Inflammatory macrophage treated with lipopolysaccharide for 4 hours (primary cell): ENCODE measurements at places on chromosomes 11 and 22.

- peak; percentile 49 for DNase-seq
These were observed 175.7 kb downstream of the TMEM135 start for GRCh38 chr11:87213444-87213843.

- DNase-seq, result peak; percentile 64
These were observed 13.0 kb upstream of the UPK3A start for GRCh38 chr22:45271667-45272201.

GRCh38 chr22:39688186-39688785, 117.7 kb downstream of the CACNA1I start:
- DNase-seq, result no peak

GRCh38 chr11:36016263-36016662, 72.4 kb downstream of the LDLRAD3 start:
- DNase-seq, result no peak

GRCh38 chr22:17641269-17641668, 2.7 kb downstream of the BCL2L13 start:
- peak; percentile 72 for DNase-seq

- DNase-seq, result no peak
These were observed 70.2 kb upstream of the NAV2 start for GRCh38 chr11:19642185-19643158.

GRCh38 chr11:60951904-60952741, at the start of gene SLC15A3:
TSS of gene SLC15A3 (minus strand) at chr11:60952176. CDS start at chr11:60951551, 625 bp downstream.
- DNase-seq, result peak; percentile 99

GRCh38 chr22:25976356-25976755, 192.9 kb upstream of the SEZ6L start:
- no peak for DNase-seq

DNA sequence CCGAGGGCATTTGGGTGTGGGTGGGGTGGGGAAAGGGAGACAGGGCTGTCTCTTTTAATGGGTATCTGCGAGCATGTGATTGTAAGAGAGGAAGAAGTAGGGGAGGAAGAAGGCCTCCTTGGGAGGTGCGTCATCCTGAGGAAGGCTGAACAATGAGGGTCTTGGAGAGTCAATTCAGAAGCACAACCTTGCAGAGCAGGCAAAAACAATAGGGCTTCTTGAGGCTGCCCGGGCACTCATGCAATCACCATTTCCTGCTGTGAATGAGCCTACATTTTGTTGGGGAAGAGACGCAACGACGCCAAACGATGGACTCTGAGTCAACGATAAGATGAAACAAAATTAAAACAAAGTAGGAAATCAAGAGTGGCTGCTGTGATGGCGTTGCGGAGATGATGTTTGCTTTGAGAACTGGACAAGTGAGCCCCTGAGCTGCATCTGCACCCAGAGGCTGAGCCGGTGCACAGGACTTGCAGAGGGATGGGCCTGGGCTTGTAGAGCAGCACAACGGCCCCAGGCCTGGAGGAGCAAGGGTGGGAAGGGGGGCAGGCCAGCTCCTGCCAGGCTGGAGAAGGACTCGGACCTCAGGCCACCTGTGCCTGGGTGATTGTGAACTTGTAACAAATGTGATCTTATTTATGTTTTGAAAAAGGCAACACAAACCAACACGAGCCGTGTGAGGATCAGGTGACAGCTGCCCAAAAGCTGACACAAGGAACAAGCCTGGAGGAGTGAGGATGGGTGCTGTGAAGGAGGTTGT, 92.3 kb upstream of the B3GAT1 start:
- no peak for DNase-seq

GRCh38 chr11:57303990-57304579, 20.7 kb downstream of the TNKS1BP1 start:
- no peak for DNase-seq

DNA sequence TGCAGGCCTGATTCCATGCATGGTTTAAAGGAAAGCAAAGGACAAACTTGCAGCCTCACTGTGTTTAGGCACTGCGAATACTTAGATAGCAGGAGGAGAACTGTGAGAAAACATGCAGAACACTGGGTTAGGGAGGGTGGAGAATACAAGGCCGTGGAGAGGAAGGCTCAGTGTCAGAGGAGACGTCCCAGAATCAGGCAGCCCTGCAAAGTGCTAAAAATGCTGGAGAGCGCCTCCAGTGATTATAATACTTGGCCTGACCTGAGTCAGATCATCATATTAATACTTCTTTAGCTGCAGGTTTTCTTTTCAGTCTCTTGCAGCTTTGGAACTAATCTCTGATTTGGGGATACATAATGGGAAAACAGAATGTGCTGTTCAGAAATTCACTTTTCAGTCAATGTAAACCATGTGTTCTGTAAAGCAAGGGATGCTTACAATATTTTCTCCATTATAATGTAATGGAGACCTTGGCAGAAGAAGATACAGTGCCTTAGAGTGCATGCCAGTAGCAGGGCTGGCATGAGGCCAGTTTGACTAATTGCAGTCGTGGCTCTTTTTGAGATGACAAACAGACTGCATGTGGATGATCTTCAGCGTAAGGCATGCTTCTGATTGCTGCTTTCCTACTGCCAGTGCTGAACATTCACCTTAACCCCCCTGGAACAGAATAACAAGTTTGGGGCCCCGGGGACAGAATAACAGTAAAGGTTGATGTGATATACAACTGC, 16.8 kb downstream of the EXT2 start:
- no peak for DNase-seq

- DNase-seq, result no peak
These were observed 117.6 kb downstream of the DSCAML1 start for GRCh38 chr11:117679461-117679860.

DNA sequence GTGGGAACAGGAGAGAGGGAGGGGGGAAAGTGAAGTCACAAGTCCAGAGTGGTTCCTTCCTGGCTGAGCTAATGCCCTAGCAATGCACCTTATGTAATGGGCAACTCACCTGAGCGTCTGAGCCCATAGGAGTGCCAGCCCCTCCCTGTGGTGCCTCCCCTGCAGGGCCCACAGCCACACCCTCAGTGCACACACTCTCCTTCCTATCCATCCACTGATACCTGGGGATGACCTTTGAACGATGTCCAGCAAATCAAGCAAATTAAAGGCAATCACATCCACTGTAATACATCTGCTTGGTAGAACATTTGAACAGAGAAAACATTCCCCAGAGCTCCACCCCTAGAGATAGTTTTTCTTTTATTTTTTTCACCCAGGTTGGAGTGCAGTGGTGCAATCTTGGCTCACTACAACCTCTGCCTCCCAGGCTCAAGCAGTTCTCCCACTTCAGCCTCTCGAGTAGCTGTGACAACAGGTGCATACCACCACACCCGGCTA, 19.6 kb upstream of the MICAL2 start:
- DNase-seq, result no peak

- peak; percentile 57 for DNase-seq
These were observed 1.4 kb upstream of the MAPK11 start for GRCh38 chr22:50271519-50271970.
